ENCODE measurements at places on chromosomes 7 and 10.

DNA sequence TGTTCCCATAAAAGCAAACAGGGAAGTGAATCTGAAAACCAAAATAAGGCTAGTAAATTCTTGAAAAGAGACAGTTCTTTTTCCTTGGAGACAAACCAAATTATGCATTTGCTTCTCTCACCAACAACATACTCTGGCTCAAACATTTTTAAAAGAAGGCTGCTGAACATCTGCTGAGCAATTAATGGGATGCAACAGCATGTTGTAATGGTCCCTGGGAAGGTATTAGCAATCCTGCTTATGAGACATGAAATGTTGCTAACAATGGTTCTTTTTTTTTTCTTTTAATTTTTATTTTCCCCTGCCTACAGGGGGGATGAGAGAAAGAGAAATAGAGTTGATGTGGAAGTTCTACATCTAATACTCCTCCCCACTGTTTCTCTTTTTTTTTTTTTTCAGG lies 572.1 kb downstream of the SORCS1 start:
- no peak for DNase-seq

DNA sequence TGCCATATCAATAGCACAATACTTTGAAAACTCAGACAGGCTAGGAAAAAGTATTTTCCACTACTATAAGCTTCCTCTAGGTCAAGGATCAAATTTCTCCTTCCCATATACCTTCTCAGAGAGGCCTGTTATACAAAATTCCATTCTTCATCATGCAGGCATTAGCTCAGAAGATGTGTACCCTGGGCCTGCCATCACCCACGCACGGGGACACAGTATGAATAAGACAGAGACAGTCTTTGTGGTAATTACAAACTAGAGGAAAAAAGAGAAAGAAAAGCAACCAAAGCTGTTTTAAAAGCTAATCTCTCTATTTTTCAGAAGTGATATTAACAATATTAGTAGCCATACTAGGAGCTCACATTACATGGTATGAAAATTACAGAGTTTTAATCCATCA lies 236.8 kb upstream of the AOAH start:
- no peak for DNase-seq

- DNase-seq: no peak
Measured at GRCh38 chr7:19377611-19378344, 232.6 kb upstream of the FERD3L start.

DNA sequence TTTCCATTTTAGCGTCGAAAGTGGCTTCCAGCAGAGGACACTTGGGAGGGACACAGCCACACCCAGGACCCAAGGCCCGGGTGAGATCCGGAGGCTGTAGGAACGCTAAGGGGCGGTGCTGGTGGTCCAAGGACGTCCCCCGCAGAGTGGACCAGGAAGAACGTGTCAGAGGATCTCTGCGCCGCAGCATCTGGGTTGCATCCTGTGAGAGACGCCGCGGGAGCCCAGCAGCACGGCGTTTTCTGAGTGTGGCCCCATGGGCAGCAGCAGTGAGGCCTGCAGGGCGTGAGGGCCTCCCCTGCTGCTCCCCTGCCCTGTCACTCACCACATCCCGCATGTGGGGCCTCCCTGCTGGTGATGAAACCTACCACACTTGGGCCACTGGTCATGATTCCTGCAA lies 40.5 kb upstream of the BNIP3 start:
- DNase-seq: no peak

DNA sequence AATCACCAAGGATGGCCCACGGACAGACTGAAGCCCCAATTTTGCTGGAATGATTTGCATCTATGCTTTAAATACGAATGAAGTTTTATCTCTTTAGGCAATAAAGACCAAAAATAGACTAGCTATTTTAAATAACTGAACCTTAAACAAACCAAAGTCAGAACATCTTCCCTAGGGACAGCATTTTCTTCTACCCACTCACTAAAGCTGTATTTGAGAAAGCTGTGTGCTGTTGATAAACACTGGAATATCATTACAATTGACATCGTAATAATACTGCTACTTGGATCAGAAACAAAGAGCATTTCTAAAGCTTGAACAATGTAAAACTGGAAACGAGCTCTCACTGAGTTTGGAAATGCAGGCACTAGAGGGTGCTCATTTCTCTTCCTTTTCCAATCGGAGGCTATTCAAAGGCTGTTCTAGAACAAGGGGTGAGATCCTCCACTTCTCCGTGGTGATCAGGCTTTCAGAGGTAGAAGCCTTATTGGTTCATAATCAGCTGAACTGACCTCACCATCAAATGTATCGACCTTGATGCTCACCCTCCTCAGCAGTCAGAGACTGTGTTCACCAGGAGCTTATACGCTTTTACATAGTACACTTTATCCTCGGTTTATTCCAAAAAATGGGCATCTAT lies 225.3 kb upstream of the PRSS1 start:
- DNase-seq: no peak

- peak; percentile 40 for DNase-seq
Measured at GRCh38 chr10:69407621-69408301, 9.0 kb downstream of the TACR2 start.

DNA sequence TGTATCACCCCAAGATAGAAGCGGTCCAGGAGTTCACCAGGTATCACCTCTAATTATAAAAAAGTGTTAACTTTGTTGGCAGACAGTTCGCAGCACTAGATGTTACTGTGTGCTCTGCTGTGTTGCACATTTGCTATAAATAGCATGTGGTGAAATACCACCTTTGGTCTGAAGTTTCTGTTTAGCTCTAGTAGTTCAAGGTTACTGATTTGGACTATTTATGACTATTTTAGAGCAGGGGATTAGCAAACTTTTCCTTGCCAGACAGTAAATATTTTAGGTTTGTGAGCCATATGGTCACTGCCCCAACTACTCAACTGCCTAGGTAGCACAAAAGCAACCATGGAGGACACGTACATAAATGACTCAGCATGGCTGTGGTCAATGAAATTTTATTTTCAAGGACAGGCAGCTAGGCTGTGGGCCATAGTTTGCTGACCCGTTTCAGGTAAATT lies 16.5 kb downstream of the DENND10 start:
- no peak for DNase-seq

- no peak for DNase-seq
Measured at GRCh38 chr10:119006451-119007210, 22.9 kb upstream of the NANOS1 start.

GRCh38 chr7:150569245-150569955 lies 2.2 kb downstream of the GIMAP4 start:
- DNase-seq: no peak

DNA sequence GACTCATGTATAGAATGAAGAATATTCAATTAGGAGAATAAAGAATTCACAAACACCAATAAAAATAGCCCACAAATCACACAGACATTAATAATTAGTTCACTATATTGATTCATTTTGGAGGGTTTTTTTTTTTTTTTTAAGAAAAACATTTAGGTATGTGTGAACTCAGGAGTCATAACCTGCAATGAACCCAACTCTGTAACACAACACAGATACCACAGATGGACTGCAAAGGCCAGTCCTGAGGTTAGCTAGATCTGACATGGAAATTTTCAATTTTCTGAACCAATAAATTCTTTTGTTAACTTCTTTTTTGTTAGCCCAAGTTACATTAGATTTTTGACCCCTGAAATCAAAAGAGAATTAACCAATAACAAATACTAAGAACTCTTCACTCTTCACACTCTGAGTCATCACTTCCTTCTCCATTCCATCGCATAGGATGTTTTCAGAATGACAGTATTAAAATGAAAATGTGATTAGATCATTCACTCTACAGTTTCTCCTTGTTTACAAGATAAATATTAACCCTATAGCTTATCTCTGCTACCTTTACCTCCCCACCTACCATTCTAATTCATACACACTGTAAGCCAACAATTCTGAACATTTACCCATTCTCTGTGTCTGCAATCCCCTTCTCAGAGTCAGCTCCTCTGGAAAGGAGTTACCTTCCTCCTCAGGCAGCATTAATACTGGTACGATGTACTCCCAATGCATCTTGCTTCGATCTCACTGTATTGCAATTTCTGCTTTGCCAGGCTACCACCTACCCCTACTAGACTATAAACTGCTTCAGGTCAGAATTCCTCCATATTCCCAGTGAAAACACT lies 141.5 kb downstream of the LRRN3 start:
- DNase-seq: no peak

DNA sequence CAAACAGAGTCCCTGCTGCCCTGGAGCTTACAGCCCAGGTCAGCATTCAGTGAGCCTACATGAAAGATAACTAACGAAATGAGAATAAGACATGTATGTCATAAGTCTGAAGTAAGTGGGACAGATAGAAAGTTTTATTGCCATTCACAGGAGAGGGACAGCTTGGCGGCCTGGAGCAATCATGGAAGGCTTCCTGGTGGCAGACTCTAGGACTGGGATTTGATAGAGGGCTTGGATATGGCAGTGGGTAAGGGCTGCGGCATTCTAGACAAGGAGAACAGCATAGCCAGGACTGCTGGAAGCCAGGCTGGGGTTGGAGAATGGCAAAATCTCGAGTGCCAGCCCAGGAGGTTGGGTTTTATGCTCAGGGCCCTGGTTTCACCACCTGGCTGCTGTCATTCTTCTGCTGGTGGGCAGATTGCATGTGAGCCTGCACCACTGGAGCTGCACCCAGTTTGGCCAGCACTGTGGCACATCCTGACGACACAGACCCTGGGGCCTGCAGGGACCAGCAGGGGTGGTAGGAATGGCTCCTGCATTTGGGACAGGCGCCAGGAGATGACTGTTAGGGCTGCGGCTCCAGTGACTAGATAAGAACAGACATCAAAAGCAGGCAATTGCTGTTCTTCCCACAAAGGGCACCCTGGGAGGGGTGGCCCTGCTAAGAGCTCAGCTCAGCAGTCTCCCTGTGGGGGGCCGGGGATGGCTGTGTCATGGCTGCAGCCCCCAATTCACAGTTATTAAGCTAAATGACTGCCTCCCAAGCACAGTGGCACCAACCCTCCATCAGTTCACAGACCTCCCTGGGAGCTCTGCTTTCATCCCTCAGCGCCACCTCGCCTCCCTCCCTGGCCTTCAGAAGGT lies 161.1 kb downstream of the RPS24 start:
- DNase-seq: no peak

GRCh38 chr7:20153999-20154398 lies 63.2 kb downstream of the MACC1 start:
- no peak for DNase-seq

GRCh38 chr10:73959484-73960243 lies 38.3 kb upstream of the VCL start:
- DNase-seq: no peak

GRCh38 chr10:103659674-103660363 lies 166.3 kb downstream of the NEURL1 start:
- DNase-seq: peak; percentile 87

DNA sequence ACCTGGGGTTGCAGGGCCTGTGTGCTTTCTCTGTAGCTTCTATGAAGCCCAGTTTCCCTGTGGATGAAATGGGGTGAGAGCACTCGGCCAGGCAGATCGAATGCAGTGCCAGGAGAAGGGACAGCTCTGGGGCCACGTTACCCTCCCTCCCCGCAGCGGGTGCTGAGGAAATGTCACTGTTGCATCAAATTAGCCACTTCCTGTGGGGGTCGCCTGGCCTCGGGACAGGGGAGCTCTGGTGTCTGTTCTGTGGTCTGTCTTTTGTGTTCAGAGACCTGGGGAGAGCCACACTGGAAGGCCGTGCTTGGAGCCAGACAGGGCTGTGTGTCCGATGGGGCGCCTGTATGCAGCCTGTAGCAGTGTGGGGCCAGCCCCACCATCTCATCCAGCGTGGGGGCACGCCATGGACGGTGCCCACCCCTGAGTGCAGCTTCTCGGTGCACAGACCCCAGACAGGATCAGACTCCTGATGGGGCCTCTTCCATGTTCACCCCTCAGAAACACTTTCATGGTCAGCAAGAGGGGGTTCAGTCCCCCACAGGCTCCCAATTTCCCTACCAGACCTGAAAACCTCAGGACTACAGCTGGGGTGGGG lies 13.6 kb downstream of the TTYH3 start:
- peak; percentile 78 for DNase-seq

DNA sequence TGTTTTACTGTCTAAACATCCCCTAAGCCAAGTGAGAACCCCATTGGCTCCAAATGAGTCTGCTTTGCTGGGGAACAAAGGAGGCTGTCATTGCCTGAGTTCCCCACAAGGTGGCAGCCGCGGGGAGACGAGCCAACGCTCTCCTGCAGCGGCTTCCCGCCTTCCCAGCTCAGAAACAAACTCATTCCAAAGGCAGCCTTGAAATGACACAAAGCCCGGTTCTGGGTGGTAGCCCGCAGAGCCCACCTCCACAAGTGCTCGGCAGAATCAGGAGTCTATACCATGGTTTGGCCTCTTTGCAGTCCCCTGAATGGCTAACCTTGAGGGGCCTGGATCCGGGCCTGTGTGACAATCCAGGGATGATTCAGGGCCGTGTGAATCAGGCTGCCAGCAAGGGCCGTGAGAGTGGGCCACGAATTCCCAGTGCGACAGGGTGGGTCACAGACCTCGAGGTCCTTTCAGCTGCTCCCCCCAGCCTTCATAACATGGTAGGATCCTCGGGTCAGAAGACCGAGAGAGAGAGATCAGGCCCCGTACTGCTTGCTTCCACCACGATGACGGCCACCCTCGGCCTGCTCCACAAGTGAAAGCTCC lies 79.7 kb downstream of the DLG5 start:
- peak; percentile 72 for DNase-seq

DNA sequence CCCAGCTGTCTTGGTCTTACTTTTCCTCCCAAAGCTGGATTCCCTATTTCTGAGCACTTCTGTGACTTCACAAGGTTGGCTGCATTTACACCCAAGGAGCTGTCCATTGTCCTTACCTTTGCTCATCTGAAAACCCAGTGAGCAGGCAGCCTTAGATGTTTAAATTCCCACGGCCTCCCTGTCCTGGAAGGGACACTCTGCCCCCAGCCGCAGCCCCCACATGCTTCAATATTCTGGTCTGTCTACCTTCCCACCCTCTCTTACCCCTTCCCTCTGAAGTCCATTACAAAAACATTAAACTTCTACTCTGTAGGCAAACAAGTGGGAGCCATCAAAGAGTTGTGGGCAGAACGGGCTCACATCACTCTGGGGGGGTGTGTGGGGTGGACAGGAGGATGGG lies 73.8 kb upstream of the EFCAB10 start:
- DNase-seq: no peak

DNA sequence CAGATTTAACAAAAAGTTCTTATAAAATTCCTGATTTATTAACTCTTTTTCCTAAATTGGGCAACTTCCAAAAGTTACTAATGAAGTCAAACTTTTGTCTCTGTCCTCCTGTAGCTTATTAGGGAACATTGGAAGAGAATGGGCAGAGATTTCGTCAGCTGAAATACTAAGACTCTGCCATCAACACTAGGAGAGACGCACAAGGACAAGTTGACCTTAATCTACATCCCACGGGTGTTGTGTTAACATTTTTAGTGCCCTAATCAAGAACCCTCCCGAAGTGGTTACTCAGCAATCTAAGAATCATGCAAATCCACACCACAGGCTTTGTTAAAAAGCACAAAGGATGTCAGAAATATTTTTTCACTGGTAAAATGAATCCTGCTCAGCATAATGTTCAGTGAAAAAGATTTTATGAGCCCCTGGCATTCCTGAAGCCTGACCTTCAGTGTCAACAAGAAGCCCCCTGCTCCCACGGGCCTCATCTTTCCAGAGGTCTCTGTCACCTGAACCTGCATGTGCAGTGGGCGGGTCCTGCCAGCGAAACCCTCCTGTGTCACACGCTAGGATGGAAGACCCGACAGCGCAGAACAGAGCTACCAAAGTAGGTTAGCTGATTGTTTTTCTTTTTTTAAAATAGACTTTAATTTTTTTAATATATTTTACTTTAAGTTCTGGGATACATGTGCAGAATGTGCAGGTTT lies 70.6 kb upstream of the AKR1E2 start:
- DNase-seq: no peak

GRCh38 chr7:14133752-14134151 lies 144.3 kb upstream of the ETV1 start:
- DNase-seq: no peak

- DNase-seq: no peak
Measured at GRCh38 chr7:28976022-28976421, 17.9 kb upstream of the TRIL start.
